ENCODE measurements at places on chromosomes 3 and 15.

- DNase-seq: no peak
Observed at GRCh38 chr15:76060118-76060989, 569 bp downstream of the TMEM266 start.

GRCh38 chr15:91530956-91531582 lies 322.4 kb upstream of the SLCO3A1 start:
- DNase-seq: no peak

DNA sequence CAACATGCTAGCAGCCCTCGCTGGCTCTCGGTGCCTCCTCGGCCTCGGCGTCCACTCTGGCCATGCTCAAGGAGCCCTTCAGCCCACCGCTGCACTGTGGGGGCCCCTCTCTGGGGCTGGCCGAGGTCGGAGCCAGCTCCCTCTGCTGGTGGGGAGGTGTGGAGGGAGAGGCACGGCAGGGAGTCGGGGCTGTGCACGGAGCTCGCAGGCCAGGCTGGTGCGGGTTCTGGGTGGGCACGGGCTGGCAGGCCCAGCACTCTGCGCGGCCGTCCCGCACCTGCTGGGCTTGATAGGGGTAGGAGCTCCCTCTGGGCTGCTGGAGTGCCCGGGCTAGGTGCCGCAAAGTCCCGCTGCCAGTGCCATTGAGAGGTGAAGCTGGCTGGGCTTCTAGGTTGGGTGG lies 251.0 kb downstream of the SQOR start:
- DNase-seq: no peak

DNA sequence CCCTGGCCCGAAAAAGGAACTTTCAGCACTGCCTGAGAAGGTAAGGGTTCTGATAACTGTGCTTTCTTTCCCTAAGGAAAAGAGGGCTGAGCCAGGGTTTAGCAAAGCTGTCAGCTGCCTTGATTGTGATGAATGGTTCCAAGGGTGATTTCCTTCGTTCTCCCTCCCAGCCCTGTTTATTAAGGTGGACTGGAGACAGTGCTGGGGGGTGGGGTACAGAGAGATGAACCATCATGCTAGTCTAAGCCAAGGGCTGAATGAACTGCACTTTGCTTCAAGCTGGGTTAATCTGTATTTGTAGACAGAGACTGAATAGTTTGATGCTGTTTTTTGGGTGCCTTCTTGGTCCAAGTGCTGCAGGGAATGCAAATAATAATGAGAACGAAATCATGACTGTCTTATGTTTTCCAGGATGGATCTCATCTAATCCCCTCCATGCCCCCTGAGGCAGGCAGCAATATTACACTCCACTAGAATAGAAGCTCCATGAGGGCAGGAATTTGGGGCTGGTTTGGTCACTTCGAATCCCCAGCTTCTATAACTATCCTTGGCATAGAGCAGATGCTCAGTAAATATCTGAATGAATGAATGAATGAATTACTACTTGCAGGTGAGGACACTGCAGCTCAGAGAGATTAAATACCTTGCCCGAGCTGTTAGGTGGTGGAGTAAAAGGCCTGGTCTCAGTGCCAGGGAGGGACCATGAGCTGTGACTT lies 10.9 kb downstream of the PXYLP1 start:
- DNase-seq: no peak

DNA sequence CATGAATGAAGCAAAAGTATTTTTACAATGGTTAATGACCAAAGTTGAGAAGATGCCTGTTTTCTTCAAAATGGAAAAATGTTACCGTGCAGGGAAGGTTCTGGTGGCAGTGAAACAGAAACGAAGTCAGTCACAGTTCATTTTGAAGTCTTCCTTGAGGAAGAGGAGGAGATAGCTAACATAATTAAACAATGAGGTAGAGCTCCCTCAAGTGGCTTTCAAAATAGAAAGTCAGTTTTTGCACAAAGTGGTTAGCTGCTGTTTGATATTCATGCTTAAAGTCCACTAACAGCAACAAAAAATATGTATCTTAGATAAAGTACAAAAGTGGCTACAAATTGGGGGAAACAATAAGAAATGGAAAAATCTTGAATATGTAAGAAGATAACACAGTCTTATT lies 87.3 kb downstream of the TFG start:
- no peak for DNase-seq

DNA sequence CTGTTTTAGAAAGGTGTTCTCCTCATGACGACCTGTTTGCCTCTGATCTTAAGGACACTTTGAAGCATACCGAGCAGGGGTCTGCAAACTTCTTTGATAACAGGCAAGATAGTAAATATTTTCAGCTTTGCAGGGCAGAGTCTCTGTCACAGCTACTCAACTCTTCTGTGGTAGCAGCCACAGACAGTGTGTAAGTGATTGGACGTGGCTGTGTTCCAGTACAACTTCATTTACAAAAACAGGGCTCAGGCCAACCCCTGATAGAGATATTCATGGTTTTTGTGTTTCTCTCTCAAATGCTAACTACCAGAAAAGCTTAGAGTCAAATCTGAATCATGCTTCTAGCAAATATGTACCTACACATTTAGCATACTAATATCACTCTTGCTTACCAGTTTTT lies 51.5 kb downstream of the TGFBR2 start:
- DNase-seq: no peak

- no peak for DNase-seq
Observed at GRCh38 chr3:59426821-59427565, 377.2 kb upstream of the CFAP20DC start.

GRCh38 chr3:194069421-194070219 lies 66.3 kb upstream of the HES1 start:
- DNase-seq: no peak

DNA sequence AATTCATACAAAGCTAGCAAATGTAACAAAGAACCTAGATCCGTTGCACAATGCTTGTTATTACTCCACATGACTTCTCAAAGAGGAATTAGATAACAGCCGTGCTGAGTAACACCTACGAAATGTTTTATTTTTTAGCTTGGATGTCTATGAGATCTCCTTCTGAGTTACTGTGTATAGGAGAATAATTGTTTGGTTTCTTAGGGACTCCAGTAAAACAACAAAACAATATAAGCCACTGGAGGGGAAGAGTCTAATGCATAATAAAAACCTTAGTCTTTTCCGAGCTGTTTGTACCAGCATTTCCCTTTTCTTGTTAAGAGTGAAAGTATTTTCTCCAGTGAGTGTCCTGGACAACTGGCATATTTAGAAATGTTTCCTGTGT lies 15.6 kb downstream of the SNAP23 start:
- DNase-seq: no peak

DNA sequence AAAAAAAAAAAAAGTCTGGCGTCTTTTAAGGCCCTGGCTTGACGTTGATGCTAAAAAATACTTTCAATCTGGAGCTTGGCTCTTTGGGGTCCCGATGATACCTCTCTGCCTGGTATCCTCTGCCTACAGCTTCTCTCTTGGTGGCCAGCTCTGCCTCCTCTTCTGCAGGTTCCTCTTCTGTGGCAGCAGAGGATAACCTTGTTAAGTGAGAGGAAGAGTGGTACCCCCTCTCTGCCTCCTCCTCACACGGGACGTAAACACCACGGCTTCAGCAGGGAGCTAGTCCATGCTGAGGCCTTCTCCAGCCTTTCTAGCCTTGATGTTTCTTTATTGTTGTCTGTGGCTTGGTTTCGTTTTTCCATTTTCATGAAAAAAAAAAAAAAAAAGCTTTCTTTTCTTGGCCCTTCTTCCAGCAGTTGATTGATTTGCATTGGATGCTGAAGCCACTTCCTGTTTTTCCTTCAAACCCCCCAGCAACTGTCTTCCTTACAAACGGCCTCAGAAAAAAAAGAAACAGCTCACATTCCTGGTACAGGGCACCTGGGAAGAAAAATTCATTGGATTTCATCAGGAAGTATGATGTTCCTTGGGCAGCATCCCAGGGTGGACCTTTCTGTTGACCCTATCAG lies 59.7 kb downstream of the RORA start:
- no peak for DNase-seq

GRCh38 chr3:134601539-134602439 lies 49.0 kb downstream of the KY start:
- DNase-seq: no peak

DNA sequence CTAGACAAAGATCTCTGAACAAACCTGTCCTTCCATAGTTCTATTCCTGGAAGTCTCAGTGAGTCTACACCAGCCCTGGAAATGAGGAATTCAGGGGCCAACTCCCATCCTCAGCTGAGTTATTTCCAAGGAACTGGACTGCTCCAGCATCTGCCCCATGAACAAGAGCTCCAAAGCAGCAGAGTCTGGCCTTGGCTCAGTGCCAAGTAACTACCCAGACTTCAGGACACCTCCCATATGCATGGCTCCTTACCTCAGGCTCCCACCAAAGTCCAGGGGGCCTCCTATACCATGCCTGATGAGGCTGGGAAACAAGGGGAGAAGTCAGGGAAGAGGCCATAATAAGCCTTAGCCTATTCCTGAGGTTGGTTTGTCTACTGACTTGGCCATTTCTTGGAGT lies 45.0 kb downstream of the FAIM start:
- no peak for DNase-seq

DNA sequence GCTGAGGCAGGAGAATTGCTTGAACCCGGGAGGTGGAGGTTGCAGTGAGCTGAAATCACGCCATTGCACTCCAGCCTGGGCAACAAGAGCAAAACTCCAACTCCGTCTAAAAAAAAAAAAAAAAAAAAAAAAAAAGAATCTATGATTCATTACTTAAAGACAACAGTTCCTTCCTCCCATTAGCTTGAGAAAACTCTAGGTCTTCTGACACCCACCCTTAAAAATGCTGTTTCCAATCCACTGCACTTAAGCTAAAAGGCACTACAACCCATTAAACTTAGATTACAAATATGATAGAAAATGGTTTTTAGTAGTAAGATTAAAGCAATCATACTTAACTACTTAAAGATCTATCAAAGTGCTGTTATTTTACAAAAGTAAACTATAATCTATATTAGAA lies 40.0 kb upstream of the BHLHE40 start:
- no peak for DNase-seq

DNA sequence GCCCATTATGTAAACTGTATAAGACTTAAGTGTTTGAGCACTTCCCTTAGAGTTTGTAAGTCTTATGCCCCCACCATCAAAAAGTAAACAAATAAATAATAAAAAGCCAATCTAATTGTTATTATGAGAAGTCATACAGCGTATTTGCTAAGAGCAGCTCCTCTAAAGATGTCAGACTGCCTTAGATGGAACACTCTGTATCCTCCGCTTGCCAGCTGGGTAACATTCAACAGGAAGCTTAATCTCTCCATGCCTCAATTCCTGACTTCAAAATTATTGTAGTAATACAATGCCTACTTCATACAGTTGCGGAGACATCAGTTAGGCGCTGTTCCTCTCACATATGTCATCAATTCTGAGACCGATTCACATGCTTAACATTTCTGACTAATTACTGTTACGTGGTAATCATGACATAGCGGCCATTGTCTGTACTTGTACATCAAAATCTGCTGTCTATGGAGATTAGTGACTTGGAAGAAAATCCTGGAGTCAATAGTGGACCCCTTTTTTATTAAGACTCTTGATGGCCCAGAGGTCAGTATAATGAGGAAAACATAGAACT lies 417.7 kb downstream of the LPP start:
- no peak for DNase-seq

GRCh38 chr3:150107429-150108175 lies 136.9 kb upstream of the PFN2 start:
- DNase-seq: no peak

- no peak for DNase-seq
Observed at GRCh38 chr3:11548721-11549131, 95.0 kb downstream of the VGLL4 start.

- DNase-seq: no peak
Observed at GRCh38 chr3:66253790-66254620, 33.2 kb downstream of the SLC25A26 start.

DNA sequence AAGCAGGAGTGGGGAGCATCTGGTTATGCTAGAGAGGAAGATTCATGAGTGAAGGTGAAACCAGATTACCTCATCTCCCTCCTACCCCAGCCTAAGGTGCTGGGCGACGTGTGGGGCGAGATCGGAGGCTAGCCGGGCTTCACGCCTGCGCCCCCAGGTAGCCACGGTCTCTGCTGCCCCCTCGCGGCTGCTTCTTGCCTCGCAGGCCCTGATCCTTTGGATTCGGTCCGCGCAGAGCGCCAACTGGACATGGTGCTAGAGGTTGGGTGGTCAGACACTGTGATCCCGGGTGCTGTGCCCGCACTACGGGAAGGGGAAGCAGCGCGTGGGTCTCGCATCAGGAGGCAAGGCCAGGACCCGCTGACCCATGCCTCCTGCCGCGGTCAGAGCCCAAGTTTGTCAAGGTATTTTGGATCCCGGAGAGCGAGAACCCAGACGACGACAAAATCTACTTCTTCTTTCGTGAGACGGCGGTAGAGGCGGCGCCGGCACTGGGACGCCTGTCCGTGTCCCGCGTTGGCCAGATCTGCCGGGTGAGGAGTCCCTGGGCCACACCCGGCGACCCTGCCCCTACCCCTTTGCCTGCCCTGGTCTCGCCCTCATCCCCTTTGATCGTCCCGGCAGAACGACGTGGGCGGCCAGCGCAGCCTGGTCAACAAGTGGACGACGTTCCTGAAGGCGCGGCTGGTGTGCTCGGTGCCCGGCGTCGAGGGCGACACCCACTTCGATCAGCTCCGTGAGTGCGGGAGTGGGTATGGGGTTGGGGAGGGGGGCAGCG lies 4.2 kb downstream of the SEMA3B start:
- peak; percentile 51 for DNase-seq

- no peak for DNase-seq
Observed at GRCh38 chr15:90667073-90667754, 49.9 kb upstream of the BLM start.

GRCh38 chr3:463252-464192 lies 267.0 kb downstream of the CHL1 start:
- DNase-seq: no peak

DNA sequence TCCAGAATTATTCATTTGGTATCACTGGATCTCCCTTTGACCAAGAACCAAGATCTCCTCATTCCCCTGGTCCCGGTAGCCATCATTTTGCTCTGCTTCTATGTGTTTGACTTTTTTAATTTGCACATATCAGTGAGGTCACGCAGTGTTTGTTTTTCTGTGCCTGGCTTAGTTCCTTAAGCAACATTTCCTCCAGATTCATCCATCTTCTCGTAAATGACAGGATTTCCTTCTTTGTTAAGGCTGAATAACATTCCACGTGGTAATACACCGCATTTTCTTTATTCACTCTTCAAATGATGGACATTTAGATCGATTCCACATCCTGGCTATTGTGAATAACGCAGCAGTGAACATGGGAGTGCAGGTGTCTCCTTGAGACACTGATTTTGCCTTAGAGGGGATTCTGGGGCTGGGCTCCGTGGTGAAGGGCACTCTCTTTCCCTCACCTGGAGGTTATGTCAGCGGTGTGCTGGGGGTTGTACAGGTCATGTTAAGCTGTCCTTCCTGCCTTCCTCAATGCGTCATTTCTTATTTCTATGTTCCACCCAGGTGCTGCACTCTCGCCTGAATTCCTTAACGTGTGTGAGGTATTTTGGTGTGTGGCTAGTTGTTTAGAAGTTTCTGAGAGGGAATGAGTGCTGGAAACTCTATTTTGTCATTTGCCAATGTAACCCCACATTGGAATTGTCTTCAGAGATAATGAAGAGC lies 212.2 kb downstream of the LPP start:
- DNase-seq: no peak

GRCh38 chr3:105463620-105464019 lies 96.9 kb downstream of the ALCAM start:
- DNase-seq: no peak

Data from NCI-H1048 (cell line).